ENCODE measurements at places on chromosomes 1 and 21.
A peak's percentile ranks its signal among the peaks of the same experiment; 100 is the strongest.

DNA sequence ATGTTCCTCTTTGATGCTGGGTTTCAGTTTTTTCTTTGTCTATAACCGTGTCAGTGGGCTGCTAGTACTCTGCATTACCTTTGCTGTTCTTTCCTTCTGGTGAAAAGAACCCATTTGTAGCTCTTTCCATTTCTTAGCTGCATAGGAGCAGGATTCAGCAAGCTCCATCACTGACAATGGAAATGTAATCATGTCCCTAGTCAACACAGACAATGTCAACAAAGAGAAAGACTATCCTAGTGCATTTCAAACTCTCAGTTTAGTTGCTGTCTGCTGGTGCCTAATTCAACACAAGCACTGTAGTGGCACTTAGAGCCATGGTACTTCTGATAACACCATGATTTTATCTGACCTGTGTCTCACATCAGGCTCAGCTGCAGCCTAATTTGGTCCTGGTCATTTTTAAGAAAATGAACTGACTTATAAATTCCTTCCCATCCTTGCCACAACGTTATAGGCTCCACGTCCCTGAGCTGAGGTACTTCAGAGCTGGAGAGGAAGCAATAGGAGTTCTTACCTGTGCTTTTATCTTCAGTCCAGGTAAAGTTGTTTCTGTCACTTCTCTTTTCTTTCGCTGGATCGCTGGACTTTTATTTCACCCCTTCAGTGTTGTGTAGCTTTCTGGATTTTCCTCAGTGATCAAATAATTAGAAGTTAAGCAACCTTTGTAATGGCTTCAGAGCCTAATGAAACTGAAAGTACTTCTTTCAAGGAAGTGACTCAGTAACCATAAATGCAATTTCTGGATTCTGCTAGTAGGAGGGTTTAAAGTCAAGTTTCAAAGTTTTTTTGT is at the start of gene GBP3:
TSS of gene GBP3 (minus strand) at position 700 of the 793 bp plus-strand sequence. CDS start 2,145 bp downstream, outside the sequence.
- no peak for DNase-seq

GRCh38 chr1:20100632-20101355 is 18.5 kb downstream of the PLA2G2D start:
- no peak for DNase-seq

GRCh38 chr1:230823931-230824381 is 44.4 kb downstream of the C1orf198 start:
- DNase-seq, result no peak

- no peak for DNase-seq
Observed at GRCh38 chr21:29549614-29550013, 250.9 kb downstream of the BACH1 start.

DNA sequence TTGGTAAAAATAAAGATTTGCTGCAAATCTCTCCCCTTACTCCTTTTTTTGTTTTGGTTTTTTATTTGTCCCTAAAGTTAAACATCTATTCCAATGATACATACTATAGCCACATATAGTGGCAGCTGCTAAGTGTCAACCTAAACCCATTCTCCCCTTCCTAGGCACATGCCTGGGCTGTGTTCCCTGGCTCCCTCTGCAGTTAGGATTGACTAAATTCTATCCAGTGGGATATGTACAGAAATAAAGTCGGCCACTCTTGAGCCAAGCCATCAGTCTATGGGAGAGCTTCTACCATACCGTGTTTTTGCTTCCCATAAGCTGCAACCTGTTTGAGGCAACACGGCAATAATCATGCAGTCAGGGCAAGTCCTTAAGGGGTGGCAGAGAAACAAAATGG is 23.6 kb downstream of the MCOLN3 start:
- DNase-seq, result no peak

DNA sequence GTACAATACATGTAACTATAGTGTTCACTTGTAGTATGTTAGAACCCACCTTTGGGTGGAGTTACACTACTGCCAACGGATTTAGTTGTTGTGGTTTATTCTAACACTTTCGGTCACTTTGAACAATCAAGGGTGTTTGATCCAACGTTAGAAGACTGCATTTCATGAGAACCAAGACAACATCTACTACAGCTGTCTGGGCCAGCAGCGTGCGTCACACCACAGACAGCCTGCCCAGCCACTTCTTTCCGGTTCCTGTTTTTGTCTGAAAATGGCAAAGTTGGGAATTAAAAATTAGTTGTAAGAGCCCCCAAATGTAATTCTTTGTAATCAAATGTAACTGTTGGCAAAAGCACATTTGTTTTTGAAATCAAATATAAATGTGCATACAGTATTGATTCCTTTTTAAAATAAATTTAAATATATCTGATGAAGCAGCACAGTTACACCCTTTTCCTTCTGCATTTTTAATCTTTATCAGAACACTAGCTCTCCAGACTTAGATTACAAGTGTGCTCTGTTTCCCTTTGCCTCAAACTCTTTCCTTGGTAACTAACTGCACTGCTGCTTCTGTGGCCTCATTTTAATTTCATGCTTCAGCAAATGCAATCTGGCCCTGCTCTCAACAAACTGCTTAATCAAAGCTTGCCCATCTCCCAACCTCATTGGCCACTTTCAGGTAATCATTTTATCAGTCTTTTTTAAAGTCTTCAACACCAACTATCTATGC is 86.6 kb upstream of the DPH5 start:
- peak; percentile 2 for DNase-seq

GRCh38 chr1:193787061-193787460 is 600.6 kb upstream of the B3GALT2 start:
- no peak for DNase-seq

DNA sequence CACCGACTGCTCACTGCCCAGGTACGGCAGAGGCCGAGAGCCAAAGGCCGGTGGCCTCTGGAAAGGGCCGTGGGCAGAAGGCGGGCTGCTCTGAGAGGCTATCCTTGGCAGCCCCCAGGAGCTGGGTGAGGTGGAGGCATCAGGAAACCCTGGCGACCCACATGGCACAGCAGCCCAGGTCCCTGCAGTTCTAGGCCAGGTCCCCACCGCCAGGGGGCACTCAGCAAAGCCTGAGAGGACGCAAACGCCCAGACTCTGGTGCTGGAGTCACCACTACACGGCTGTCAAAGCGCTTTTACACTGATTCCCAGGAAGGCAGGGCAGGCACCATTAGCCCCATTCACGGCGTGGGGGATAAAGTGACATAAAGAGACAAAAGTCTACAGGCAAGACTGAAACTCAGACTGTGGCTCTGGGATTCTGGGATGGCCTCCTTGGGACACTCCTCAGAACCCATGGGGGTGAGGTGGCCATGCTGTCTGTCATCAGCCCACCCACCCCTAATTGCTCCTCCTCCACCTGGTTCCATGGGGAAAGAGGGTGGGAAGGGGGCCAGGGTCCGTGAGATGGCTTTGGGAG is 4.9 kb downstream of the PLEKHG5 start:
- DNase-seq, result peak; percentile 56

DNA sequence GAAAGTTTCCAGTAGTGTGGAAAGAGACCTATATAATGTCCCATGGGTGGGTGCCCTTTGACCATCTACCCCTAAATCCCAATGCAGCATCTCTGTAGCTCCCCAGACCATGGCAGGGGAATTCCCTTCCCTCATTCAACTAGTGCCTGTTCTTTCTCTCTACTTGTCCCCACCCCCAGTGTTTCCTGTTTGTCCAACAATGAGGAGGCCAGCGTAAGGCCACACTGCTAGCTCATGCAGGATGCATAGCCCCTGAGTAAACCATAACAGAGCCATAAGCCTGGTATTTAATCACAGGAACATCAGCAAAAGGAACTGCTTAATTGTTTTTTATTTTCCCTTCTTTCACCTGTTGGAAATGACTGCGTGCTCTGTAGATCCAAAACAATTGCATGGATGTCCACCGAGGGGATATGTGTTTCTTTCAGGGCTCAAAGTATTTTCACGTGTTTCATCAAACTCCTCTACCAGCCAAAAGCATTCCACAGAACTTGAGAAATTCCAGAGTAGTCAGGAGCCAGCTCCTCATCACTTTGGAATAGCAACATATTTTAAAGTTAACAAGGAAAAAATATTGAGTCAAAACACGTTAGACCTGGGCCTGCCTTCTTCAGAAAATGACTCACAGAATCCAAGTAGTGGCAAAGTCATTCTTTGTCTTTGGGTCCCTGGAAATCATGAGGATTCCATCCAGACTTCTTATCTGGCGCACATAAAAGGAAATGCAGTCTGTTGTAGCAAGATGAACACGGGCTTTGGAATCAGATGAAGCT is 162.5 kb upstream of the SGIP1 start:
- no peak for DNase-seq

DNA sequence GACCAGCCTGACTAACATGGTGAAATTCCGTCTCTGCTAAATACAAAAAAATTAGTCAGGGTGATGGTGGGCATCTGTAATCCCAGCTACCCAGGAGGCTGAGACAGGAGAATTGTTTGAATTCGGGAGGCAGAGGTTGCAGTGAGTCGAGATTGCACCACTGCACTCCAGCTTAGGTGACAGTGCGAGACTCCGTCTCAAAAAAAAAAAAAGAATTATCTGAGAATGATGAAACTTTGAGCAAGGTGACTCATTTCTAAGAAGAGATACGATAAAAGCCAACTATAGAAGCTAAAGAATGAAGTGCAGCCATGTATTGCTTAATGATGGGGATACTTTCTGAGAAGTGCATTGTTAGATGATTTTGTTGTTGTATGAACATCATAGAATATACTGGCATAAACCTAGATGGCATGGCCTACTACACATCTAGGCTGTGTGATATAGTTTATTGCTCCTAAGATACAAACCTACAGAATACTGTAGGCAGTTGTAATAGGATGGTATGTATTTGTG is 64.7 kb downstream of the SNRPE start:
- no peak for DNase-seq

GRCh38 chr1:62395291-62395690 is 41.6 kb upstream of the USP1 start:
- peak; percentile 63 for DNase-seq

- DNase-seq, result no peak
Observed at GRCh38 chr21:39587376-39587775, 25.4 kb upstream of the B3GALT5 start.

GRCh38 chr1:117181630-117182041 is 29.1 kb downstream of the VTCN1 start:
- DNase-seq, result no peak

GRCh38 chr1:179047636-179047997 is 21.9 kb downstream of the FAM20B start:
- DNase-seq, result no peak

GRCh38 chr1:154808261-154808908 is 61.7 kb downstream of the KCNN3 start:
- no peak for DNase-seq

GRCh38 chr1:154867841-154868605 is 2.1 kb downstream of the KCNN3 start:
- DNase-seq, result no peak

- DNase-seq, result no peak
Observed at GRCh38 chr1:12505231-12505630, 112.8 kb downstream of the DHRS3 start.
